Esophagus (tissue), 2 donors: ENCODE measurements at places on chromosomes 7 and 10. TPM values are rescaled to one million over a fixed set of nuclear protein-coding genes. Genes with fewer than 3 reads are reported as not detected.

Gene HOGA1
- polyA plus RNA-seq: 0.78 TPM

Gene SPDYE1
- polyA plus RNA-seq: not detected

Gene HOXA3
- polyA plus RNA-seq: 4.3 TPM

Gene PRSS2
- polyA plus RNA-seq: 3.3 TPM

Gene CALML5
- polyA plus RNA-seq: 75.9 TPM

Gene SFRP4
- 0.15 TPM for polyA plus RNA-seq

Gene CPA5
- polyA plus RNA-seq: 0.01 TPM

Gene CHPF2
- polyA plus RNA-seq: 13.6 TPM

Gene MBL2
- polyA plus RNA-seq: not detected

Gene PHYHIPL
- polyA plus RNA-seq: 0.08 TPM

Gene COPS6
- polyA plus RNA-seq: 86.7 TPM

Gene CPEB3
- polyA plus RNA-seq: 2.3 TPM

Gene TMEM270
- not detected for polyA plus RNA-seq

Gene TFPI2
- 0.38 TPM for polyA plus RNA-seq

Gene CUZD1
- 1.3 TPM for polyA plus RNA-seq

Gene BHLHA15
- polyA plus RNA-seq: 0.80 TPM

Gene RASSF4
- 3.6 TPM for polyA plus RNA-seq

Gene NOS3
- polyA plus RNA-seq: 4.9 TPM

Gene PILRA
- polyA plus RNA-seq: 1.7 TPM

Gene SOSTDC1
- 2.1 TPM for polyA plus RNA-seq

Gene SHH
- polyA plus RNA-seq: 0.01 TPM

Gene CDC14C
- polyA plus RNA-seq: not detected

Gene RADIL
- 0.93 TPM for polyA plus RNA-seq

Gene CALML3
- polyA plus RNA-seq: 224 TPM

Gene HGF
- 0.47 TPM for polyA plus RNA-seq

Gene ANKRD30A
- not detected for polyA plus RNA-seq

Gene ESYT2
- 28.9 TPM for polyA plus RNA-seq

Gene PLCE1
- polyA plus RNA-seq: 0.85 TPM

Gene SLC29A4
- 0.49 TPM for polyA plus RNA-seq
